ENCODE measurements at places on chromosomes 1 and 21. TPM values are rescaled to one million over a fixed set of nuclear protein-coding genes. Genes with fewer than 3 reads are reported as not detected.

TIAM1 gene
- 28.8 TPM for total RNA-seq

RGS4 gene
- total RNA-seq: not detected

TNFRSF14 gene
- total RNA-seq: 153 TPM

AMY1B gene
- total RNA-seq: not detected

SEMA4A gene
- total RNA-seq: 18.4 TPM

NIBAN1 gene
- 37.3 TPM for total RNA-seq

SRRM1 gene
- 234 TPM for total RNA-seq

CELF3 gene
- total RNA-seq: not detected
